GF-D8 (cell line): ENCODE measurements at places on chromosomes 7 and 10.
A peak's percentile ranks its signal among the peaks of the same experiment; 100 is the strongest.

GRCh38 chr10:1339396-1339795, 283.2 kb downstream of the WDR37 start:
- DNase-seq = no peak

DNA sequence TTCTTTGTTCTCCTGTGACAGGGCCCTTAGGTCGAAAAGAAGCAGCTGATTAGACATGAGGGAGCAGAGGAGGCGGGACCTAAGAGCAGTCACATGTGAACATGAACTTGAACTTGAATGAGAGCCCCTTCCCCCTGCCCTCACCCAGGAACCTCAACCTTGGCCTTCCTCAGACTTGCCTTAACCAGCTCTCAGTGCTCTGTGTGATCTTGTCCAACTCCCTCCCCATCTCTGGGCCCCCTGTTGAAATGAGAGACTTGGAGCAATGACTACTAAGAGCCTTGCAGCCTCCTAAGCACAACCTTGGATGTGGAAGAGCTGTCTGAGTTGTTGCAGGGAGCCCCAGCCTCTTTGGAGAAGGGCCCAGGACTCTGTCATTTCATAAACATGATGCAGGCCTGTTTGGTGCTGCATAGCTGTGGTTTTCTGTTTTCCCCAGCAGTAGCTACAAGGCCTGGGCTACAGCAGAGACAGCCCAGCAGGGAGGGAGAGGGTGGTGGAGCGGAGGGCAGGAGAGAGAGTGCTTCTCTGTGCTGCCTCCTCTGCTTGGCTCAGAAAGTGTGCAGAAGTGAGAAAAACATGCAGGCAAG, 123.9 kb upstream of the ZMIZ1 start:
- no peak for DNase-seq

DNA sequence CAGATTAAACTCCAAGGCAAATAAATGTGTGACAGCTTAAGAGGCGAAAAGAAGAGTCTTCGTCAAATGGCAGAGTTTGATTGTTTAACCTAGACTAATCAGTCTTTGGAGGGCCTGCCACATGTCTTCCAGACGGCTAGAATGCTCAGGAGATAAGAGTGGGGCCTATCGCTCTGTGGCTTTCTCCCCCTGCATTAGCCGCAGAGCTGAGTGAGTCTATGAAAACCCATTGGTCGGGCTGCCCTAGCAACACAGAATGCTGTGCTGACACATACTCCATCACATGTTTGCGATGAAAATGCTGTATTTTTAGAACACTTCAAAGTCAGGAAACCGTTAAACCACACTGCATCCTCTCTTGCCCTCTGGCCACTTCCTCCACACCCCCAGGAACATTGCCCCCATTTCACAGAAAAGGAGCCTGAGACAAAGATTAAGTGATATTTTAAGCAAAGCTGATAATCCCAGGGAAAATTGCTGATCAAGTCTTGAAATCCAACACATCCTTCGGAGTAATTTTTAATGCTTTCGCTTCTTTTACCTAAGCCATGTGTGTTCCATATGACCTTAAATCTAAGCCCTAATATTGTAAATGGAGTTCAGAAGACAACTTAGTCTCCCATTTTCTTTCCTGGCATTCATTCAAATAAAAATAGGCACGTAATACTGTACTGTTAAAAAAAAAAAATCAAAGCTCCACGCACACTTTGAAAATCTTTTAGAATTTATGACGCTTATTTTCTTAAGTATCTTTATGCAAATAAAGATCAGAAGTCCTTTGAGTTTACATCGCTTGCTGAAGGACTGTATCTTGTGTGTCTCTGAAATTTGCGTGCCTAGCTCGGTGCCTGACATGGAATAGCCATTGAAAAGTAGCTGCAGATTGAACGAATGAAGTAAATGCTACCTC, 161.2 kb downstream of the CELF2 start:
- DNase-seq = peak; percentile 99

GRCh38 chr10:37952043-37952755, 24.2 kb downstream of the ZNF25 start:
- DNase-seq = no peak

DNA sequence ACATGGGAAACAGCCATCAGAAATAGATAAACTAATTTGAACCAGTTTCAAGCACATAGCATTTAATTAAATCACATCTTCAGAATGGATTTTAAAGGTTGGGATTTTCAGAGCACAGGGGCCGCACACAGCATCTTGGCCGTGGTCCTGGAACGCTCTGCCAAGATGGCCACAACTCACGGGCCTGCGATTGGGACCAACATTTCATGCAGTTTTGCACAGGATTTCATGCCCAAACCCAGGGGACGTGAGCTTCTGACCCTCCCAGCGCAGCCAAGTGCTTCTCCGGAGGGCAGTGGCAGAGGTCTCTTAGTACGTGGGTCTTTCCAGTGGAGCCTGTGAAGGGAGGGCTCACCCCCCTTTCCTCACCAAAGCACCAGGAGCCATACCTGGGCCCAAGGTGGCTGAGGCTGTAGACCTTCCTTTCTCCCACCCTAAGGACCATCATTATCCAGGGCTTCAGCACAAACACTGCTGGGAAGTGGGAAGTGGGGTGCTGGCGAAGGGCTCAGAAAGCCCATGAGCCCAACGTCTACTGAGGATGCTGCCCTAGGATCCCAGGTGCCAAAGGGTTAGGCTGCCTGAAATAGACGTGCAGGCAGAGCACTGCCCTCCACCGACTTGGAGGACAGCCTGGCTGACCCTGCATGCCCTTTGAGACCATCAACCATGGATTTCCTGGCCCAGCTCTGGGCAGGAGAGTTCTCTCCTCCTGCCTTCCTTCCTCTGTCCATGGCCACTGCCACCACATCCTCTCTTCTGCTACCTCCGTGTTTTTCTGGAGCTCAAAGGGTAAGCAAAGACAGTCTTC, 611.2 kb upstream of the MGMT start:
- DNase-seq = no peak

- DNase-seq = no peak
These were observed 202.8 kb downstream of the BAMBI start for GRCh38 chr10:28879875-28880682.
